ENCODE measurements at places on chromosomes 2 and 18.

- no peak for DNase-seq
These were observed 3.6 kb downstream of the GALNT3 start for GRCh38 chr2:165790466-165790865.

- no peak for DNase-seq
These were observed 179.1 kb downstream of the HAUS1 start for GRCh38 chr18:46283268-46283667.

DNA sequence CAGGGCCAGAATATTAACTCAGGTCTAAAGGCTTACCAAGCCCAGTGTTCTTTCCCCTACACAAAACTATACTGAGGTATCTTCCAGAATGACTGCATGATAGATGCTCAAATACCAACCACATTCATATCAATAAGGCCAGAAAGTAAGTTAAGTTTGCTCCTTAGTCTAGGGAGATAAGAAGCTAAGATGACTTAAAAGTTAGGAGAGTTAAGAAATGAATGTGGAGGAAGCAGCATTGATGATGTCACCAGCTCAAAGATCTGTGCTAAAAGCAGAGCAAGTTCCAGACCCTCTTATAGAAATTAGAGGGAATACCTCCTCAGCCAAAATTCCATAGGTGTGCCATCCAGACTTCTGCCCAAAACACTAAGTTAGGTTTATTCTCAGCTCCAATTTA, 6.1 kb downstream of the PPP4R1 start:
- DNase-seq, result no peak

DNA sequence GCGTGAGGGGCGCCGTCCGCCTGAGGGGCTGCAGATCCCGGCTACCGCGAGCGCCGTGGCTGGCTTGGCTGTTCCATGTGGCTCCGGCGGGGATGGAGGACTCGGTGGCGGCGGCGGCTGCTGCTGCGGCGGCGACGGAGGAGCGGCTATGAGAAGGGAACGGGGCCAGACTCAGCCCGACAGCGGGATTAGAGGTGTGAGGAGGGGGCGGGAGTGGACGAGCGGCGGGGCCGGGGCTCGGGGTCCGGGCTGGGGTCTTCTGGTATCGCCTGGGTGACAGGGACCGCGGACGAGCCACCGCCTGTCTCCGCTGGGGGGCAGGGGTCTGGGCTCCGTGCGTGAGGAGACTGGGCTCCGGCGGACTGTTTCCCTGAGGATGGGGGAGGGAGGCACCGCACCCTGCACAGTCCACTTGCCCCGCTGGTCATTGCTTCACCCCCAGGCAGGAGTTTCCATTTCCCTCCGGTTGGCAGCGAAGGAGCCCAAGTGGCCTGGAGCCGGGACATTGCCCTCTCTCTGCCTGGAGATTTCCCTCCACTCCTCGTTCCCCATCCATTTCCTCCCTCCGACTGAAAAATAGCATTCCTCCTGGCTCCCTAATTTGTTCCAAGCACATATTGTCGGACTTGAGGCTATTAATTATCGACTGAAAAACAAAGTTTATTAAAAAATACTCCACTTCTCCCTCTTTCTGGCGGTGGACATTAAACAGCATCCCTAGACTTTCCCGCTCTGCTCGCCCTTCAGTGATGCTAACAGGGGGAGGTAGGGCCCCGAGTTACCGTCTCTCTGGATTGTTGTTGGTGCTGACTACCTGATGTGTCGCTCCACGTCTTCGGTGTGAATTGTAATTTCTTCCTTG, 577 bp downstream of the EHBP1 start:
- DNase-seq, result peak; percentile 80

DNA sequence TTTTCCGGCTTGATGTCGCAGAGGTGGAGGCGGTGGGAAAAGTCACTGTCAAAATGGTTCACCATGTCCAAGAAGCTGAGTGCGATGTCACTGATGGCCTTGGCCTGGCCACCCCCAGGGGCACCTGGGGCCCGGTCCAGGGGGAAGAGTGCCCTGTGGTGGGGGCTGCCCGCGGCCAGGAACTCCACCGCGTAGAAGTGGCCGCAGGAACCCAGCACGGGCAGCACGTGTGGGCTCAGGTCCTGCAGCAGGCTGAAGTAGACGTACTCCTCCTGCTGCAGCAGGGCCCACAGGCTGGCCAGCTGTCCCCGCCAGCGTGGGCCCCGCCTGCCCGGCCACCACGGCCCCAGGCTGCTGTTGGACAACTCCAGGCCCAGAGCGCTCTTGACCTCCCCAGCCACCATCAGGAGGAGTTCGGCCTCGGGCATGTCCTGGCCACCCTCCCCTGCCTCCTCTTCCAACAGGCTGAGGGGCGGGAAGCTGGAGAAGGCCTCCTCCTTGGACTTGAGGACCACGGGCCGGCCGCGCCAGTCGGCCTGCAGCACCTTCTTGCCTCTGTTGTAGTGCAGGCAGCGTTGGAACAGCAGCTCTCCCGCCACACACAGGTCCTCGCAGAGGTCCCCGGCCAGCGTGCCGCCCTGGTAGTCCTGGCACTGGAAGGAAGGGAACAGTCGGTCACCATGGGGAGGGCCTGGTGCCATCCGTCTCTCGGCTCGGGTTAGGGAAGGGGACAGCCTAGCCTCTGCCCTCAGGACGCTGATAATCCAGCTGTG, 10.3 kb downstream of the DIPK1C start:
- DNase-seq, result no peak

DNA sequence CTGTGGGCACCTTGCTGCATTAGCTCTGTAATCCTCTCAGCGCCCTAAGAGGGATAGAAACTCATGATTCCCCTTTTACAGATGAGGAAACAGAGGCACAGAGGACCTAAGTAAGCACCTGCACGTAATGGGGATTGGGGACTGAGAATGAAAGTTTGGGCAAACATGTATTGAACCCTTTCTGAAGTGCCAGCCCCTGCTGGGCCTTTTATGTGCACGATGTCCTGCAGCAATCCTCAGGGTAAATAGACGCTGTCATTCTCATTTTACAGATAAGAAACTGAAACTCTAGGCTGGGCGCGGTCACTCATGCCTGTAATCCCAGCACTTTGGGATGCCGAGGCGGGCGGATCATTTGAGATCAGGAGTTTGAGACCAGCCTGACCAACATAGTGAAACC, 117.4 kb downstream of the STPG4 start:
- no peak for DNase-seq

- DNase-seq, result no peak
These were observed 103.7 kb upstream of the TAF1B start for GRCh38 chr2:9739531-9739964.

- DNase-seq, result no peak
These were observed 754.7 kb downstream of the BCL11A start for GRCh38 chr2:59798687-59799232.

GRCh38 chr2:109613922-109614714, at the start of the genes SEPTIN10 and SOWAHC:
Gene SEPTIN10, minus strand, starts transcription at chr2:109613966. Its CDS starts 139 bp downstream, at chr2:109613827.
Gene SOWAHC, plus strand, starts transcription at chr2:109614364. Its CDS starts 126 bp downstream, at chr2:109614490.
- DNase-seq, result peak; percentile 97

Data from glutamatergic neuron (in vitro differentiated cells).